ENCODE measurements at places on chromosomes 2 and 18. TPM values are rescaled to one million over a fixed set of nuclear protein-coding genes. Genes with fewer than 3 reads are reported as not detected.

GPR155 gene
- polyA plus RNA-seq: 4.0 TPM

BOLL gene
- 256 TPM for polyA plus RNA-seq

MPP4 gene
- 0.28 TPM for polyA plus RNA-seq

POTEJ gene
- polyA plus RNA-seq: 6.0 TPM

ALKAL2 gene
- polyA plus RNA-seq: 69.4 TPM

COL4A3 gene
- polyA plus RNA-seq: 3.7 TPM

XDH gene
- 0.21 TPM for polyA plus RNA-seq

NOSTRIN gene
- polyA plus RNA-seq: 28.9 TPM

EGR4 gene
- 4.6 TPM for polyA plus RNA-seq

ROCK1 gene
- polyA plus RNA-seq: 9.6 TPM

HOXD11 gene
- 0.29 TPM for polyA plus RNA-seq

MTERF4 gene
- polyA plus RNA-seq: 37.3 TPM

SFTPB gene
- polyA plus RNA-seq: 0.36 TPM

RFX8 gene
- polyA plus RNA-seq: 4.0 TPM

TTC31 gene
- 19.6 TPM for polyA plus RNA-seq

NOL4 gene
- 58.8 TPM for polyA plus RNA-seq

PSMD1 gene
- polyA plus RNA-seq: 69.6 TPM

CDK5R2 gene
- 0.83 TPM for polyA plus RNA-seq

BUB1 gene
- polyA plus RNA-seq: 70.0 TPM

CNNM3 gene
- polyA plus RNA-seq: 33.5 TPM

CDH19 gene
- 1.3 TPM for polyA plus RNA-seq

TNS1 gene
- polyA plus RNA-seq: 75.9 TPM

GRP gene
- 3.0 TPM for polyA plus RNA-seq

SLC14A1 gene
- polyA plus RNA-seq: 0.73 TPM

TRPM8 gene
- polyA plus RNA-seq: 5.2 TPM

STK36 gene
- polyA plus RNA-seq: 153 TPM

REG3A gene
- polyA plus RNA-seq: not detected

WDR43 gene
- polyA plus RNA-seq: 52.7 TPM

SP9 gene
- 0.74 TPM for polyA plus RNA-seq

MAT2A gene
- 198 TPM for polyA plus RNA-seq

PLCD4 gene
- 13.9 TPM for polyA plus RNA-seq

FHOD3 gene
- polyA plus RNA-seq: 6.5 TPM

EPB41L3 gene
- polyA plus RNA-seq: 152 TPM

RFTN2 gene
- 19.8 TPM for polyA plus RNA-seq

GATA6 gene
- 13.8 TPM for polyA plus RNA-seq

SKA1 gene
- polyA plus RNA-seq: 11.9 TPM

LAMA3 gene
- 11.9 TPM for polyA plus RNA-seq

CYTIP gene
- 3.9 TPM for polyA plus RNA-seq

KIF1A gene
- 33.5 TPM for polyA plus RNA-seq

SCN1A gene
- polyA plus RNA-seq: 0.04 TPM

CNTNAP5 gene
- 0.29 TPM for polyA plus RNA-seq

DYNAP gene
- not detected for polyA plus RNA-seq

ALPG gene
- polyA plus RNA-seq: 0.44 TPM
